Neural crest cell (in vitro differentiated cells): ENCODE measurements at places on chromosomes 12 and 14. TPM values are rescaled to one million over a fixed set of nuclear protein-coding genes. Genes with fewer than 3 reads are reported as not detected.

DNA sequence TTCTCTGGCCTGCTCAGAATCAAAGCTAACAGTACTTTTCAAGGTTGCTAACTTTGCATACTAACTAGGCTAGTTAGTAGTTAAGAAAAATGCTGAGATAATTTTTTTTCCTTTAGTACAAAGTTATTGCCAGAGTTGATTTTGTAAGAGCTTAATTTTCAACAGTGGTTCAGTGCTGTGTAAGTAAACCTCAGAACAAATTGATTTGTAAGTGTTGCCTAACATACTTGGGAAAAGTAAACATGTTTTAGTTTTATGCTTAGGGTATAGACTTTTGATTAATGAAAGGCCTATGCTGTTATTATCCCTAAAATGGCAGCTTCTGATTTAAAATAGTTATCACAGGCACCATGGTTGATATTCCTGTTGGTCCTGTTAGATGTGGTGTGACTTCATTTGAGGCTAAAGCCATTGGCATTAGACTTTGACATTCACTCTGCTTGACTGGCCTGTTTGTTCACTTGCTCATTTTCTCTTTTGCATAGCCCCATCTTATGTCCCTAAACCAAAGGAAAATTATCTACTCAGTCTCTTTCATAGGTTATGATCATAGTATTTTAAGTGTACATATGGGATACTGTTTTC, 5.2 kb downstream of the CMAS start:
- peaks cover 29% of the 10 kb centered on the region for H3K4me1 ChIP-seq
- H3K27me3 ChIP-seq, result no peaks in the 10 kb centered on the region
- H3K4me3 ChIP-seq, result no peak overlapping the region
- H3K27ac ChIP-seq, result no peak overlapping the region

Gene CMKLR1
- 0.32 and 0.44 TPM in 2 replicates for total RNA-seq

Gene RNF10
- 134 and 149 TPM in 2 replicates for total RNA-seq

DNA sequence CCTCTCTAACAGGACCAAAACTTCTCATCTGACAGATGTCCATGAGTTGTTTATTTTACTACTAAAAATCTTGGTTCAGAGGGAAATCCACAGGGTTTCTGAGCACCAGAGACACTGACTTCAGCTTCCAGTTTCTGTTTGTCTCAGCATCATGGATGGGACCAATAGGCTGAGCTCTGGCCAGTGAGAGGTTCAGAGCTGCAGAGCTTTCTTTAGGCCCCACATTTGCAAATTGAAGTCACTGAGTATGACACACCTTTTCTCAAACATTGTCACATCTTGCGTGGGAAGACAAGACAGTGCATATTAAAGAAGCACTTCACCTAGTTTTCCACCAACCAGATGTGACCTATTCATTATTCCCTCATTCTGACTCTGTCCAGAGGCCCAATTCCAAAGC, 45.2 kb downstream of the RDH12 start:
- H3K36me3 ChIP-seq, result peaks cover 19% of the 10 kb centered on the region
- DNase-seq, result no peak
- H3K4me3 ChIP-seq, result no peak overlapping the region
- H3K27ac ChIP-seq, result no peak overlapping the region
- no peaks in the 10 kb centered on the region for H3K4me1 ChIP-seq

DNA sequence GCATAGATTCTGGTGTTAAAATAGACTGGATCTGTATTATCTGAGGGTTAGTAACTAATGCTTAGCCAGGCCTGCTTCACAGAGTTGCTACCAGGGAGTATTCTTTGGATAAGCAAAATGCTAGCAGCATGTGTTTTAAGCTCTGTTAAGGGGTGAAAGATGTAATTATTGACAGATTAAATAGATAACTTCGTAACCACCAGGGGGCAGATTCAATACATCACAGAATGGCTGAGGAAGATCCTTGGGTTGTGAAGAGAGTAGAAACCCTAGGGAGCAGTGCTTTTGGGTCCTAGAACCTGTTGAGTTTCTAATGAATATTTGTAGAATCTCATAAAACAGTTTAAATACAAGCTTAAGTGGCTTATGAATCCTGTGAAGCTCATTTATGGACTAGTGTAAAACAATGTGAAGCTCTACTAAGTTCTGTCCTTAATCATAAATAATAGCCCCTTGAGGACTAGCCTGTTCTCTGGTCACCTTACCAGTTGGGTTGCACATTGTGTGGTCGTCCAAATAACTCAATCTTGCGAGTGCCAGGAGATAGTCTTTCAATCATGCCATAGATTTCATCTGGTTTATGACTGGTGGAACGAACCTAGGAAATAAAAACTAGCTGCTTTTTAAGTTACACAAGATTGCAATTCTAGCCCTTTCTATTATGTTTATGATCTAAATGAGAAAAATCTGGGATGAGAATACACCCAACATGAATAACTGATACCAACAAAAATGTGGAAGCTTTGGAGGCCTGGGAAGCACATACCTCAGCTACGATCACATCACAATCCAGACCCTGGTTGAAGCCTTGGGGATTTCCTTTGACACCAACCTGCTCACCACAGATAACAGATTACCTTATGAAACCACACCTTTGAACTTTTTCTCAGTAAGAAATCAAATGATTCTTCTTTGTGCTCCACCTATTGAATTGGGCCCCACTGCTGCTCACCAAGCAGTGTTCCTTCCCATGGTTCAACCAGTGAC, 12.3 kb downstream of the METTL3 start:
- peak; percentile 36 for DNase-seq
- no peak overlapping the region for H3K4me3 ChIP-seq
- H3K4me1 ChIP-seq, result peaks cover 7% of the 10 kb centered on the region
- H3K36me3 ChIP-seq, result peaks cover 18% of the 10 kb centered on the region
- no peaks in the 10 kb centered on the region for H3K27me3 ChIP-seq
